ENCODE measurements at places on chromosomes 7 and 10.

GRCh38 chr7:20449176-20449575 lies 118.5 kb downstream of the ITGB8 start:
- DNase-seq = no peak

DNA sequence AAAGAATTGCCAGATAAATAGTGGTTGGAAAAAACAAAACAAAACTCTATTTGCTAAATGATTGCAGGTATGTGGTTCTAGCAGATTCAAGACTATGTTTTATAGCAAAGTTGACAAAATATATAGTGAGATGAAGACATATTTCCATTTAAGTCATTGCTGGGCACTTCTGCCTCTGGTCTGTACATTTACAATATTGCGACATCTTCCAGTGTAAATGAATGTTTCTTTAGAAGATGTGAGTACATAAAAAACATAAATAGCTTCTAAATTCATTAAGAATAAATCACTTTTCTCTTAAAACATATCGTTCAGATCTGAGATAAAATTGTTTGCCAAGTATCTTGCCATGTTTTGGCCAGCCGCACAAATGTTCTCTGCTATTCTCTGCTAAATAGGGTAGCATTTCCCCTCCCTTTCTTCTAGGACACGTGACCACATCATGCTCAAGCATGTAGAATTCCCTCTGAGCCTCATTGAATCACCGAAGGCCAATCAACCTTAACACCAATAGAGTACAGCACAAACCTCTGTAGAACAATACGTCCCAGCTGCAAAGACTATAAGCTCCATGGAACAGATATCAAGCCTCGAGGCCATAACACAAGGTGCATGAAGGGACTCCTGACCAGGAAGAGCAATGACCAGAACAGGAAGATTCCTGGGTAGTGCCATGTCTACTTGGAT lies 1173.3 kb downstream of the GATA3 start:
- no peak for DNase-seq

GRCh38 chr7:7569615-7570014 lies 2.9 kb downstream of the MIOS start:
- no peak for DNase-seq

DNA sequence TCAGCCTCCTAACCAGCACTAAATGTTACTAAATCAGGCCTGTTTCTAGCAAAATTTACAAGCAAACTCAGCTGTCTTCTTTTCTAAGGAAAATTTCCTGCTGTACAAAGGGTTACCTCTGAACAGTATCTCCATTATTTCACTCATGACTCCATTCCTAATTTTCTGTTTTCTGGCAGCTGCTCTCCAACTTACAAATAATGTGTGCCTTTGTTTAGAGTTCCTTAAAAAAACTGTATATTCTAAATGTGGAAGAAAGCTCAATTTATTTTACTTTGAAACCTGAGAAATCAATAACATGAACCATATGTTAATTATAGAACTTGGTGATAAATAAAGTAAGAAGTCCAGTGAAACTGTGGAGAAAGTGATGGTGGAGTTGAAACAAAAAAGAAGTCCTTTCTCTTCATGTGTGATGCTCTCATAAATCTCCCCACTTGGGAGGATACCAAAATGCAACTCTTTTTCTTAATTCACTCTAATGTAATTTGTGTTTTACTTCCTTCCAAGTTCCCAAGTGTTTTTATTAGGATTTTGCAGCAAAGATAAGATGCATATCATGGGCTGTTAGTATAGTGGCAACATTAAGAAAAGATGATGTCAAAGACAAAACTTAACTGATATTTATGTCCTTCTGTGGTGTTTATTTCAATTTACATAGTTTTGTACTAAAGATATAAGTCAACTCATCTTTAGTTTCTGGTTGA lies 74.8 kb downstream of the CDK6 start:
- DNase-seq = no peak

- no peak for DNase-seq
These were observed 392.1 kb upstream of the PODXL start for GRCh38 chr7:131948434-131949053.

DNA sequence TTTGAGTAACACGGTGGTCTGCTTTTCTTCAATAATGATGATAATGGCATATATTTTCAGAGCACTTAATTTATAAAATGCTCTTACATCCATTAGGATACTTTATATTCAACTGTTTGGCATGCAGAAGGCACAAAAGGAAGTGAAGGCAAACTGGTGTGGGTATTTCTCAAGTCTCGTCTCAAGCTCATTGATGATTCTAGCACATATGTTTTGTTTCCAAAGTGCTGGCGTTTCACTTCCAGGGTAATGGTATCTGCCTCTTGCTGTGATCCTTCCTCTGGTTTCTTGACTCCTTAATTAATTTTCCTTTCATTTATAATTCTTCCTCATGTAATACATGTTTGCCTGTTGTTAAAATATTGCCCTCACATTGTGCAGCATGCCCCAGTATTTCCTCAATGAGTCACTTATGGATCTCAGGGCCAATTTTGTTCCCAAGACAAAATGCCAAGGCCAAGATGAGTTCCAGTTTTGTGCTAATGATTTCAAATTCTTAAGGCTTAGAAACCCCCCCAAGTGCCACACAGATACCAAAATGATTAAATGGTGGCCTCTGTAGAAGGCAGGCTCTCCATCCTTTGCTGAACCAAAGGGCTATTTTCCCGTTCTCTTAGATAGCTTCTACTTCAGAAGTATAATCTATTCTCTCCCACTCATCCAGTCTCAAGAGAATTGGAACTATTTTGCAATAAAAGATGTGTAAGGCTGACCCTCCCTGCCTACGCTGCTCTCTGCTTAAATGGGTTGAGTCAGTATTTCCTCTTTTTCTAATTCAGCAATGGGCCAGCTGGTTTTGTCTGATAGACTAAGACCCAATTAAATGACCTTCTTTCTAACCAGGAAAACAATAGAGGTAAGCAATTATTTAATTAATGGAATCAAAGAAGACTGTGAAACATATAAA lies 171.2 kb downstream of the ZNF365 start:
- DNase-seq = no peak

Measured in activated CD4-positive, CD25-positive, alpha-beta regulatory T cell (primary cell).